ENCODE measurements at places on chromosomes 11 and 22. TPM values are rescaled to one million over a fixed set of nuclear protein-coding genes. Genes with fewer than 3 reads are reported as not detected.

Gene CCDC81
- total RNA-seq, result 1.4 TPM

Gene C22orf31
- total RNA-seq, result not detected

Gene C11orf86
- total RNA-seq, result 1.2 TPM

Gene POU2AF3
- total RNA-seq, result 1.6 TPM

Gene ABCC8
- 2.6 TPM for total RNA-seq

Gene OR1S2
- not detected for total RNA-seq

Gene MUC2
- not detected for total RNA-seq

GRCh38 chr11:119772641-119773415, 43.8 kb upstream of the NECTIN1 start:
- peaks cover 3% of the 10 kb centered on the region for H3K27me3 ChIP-seq
- no peak overlapping the region for H3K27ac ChIP-seq
- H3K4me1 ChIP-seq, result no peaks in the 10 kb centered on the region
- no peaks in the 10 kb centered on the region for H3K36me3 ChIP-seq
- DNase-seq, result no peak

DNA sequence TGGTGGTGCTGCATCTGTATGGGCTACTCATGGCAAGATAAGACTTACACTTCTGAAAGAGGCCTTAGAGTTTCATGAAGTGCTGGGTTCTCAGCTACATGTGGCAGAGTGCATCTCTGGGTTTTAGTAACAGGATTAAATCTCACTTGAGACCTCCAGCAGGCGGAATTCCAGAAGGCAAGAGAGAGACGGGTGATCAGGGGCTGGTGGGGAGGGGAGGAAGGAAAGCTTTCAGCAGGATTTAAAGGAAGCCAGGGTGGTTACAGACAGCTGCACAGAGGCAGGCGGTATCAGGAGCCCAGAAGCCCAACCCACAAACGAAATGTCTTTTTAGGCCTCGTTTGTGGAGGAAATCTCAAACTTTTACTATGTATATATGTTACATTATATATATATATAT, 56.2 kb upstream of the CD82 start:
- no peaks in the 10 kb centered on the region for H3K36me3 ChIP-seq
- H3K4me3 ChIP-seq, result no peak overlapping the region

- H3K4me1 ChIP-seq, result no peaks in the 10 kb centered on the region
- no peak overlapping the region for H3K27ac ChIP-seq
- H3K36me3 ChIP-seq, result no peaks in the 10 kb centered on the region
- H3K27me3 ChIP-seq, result no peaks in the 10 kb centered on the region
Measured at GRCh38 chr11:134079317-134079716, 10.4 kb downstream of the JAM3 start.

- H3K36me3 ChIP-seq, result peaks cover 25% of the 10 kb centered on the region
- peaks cover 32% of the 10 kb centered on the region for H3K4me1 ChIP-seq
- no peak for DNase-seq
- H3K4me3 ChIP-seq, result peak overlapping the region; percentile 86
Measured at GRCh38 chr11:62601122-62601371, 618 bp downstream of the MTA2 start.

GRCh38 chr11:68049509-68050370, 10.9 kb downstream of the TCIRG1 start:
- peaks cover 4% of the 10 kb centered on the region for H3K36me3 ChIP-seq
- no peak for DNase-seq
- peaks cover 4% of the 10 kb centered on the region for H3K4me1 ChIP-seq
- H3K27me3 ChIP-seq, result no peaks in the 10 kb centered on the region

GRCh38 chr11:14070896-14071295, 108.4 kb downstream of the SPON1 start:
- no peaks in the 10 kb centered on the region for H3K27me3 ChIP-seq
- H3K4me3 ChIP-seq, result no peak overlapping the region
- no peaks in the 10 kb centered on the region for H3K36me3 ChIP-seq
- H3K4me1 ChIP-seq, result no peaks in the 10 kb centered on the region
- H3K27ac ChIP-seq, result no peak overlapping the region

- no peak overlapping the region for H3K4me3 ChIP-seq
- H3K4me1 ChIP-seq, result peaks cover 11% of the 10 kb centered on the region
- H3K27ac ChIP-seq, result no peak overlapping the region
- no peaks in the 10 kb centered on the region for H3K27me3 ChIP-seq
Measured at GRCh38 chr22:47095395-47096122, 333.1 kb downstream of the TBC1D22A start.

DNA sequence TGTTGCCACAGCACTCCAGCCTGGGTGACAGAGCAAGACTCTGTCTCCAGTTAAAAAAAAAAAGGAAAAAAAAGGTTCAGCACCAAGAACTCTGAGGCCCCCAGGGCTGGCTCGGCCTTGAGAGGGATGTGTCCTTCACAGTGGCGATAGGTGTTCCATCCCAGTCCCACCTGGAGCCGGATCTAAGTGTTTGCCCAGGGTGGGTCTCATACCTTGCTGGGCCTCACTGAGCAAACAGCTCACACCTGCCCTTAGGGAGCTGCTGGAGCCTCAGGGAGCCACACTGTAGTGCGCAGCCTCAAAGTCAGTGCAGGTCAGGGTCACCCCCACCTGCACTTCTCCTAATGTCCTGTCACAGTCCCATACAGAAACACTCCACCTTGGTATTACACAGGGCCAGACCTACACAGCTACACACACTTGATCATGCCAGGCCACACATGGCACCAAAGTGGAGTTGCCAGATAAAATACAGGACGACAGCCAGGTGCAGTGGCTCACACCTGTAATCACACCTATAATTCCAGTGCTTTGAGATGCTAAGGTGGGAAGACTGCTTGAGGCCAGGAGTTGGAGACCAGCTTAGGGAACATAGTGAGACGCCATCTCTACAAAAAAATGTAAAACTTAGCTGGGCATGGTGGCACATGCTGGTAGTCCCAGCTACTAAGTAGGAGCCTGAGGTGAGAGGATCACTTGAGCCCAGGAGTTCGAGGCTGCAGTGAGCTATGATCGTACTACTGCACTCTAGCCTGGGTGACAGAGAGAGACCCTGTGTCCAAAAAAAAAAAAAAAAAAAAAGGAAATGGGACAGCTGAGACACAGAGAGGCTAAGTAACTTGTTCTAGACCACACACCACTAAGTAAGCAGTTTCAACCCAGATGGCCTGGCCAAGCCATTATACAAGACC, 7.3 kb downstream of the STARD10 start:
- no peaks in the 10 kb centered on the region for H3K36me3 ChIP-seq
- no peak overlapping the region for H3K27ac ChIP-seq
- DNase-seq, result no peak
- H3K27me3 ChIP-seq, result no peaks in the 10 kb centered on the region
- H3K4me3 ChIP-seq, result no peak overlapping the region

- no peak overlapping the region for H3K4me3 ChIP-seq
- no peaks in the 10 kb centered on the region for H3K27me3 ChIP-seq
- no peak for DNase-seq
- no peak overlapping the region for H3K27ac ChIP-seq
- no peaks in the 10 kb centered on the region for H3K36me3 ChIP-seq
Measured at GRCh38 chr11:14018441-14018840, 55.9 kb downstream of the SPON1 start.

- no peak overlapping the region for H3K4me3 ChIP-seq
- H3K36me3 ChIP-seq, result no peaks in the 10 kb centered on the region
- H3K27me3 ChIP-seq, result no peaks in the 10 kb centered on the region
- no peak for DNase-seq
- no peak overlapping the region for H3K27ac ChIP-seq
Measured at GRCh38 chr11:11422411-11423128, 69.5 kb upstream of the CSNK2A3 start.

- no peaks in the 10 kb centered on the region for H3K36me3 ChIP-seq
- H3K27me3 ChIP-seq, result no peaks in the 10 kb centered on the region
- peaks cover 8% of the 10 kb centered on the region for H3K4me1 ChIP-seq
- H3K4me3 ChIP-seq, result no peak overlapping the region
Measured at GRCh38 chr22:46829117-46829891, 66.9 kb downstream of the TBC1D22A start.

- no peaks in the 10 kb centered on the region for H3K27me3 ChIP-seq
- DNase-seq, result no peak
- no peaks in the 10 kb centered on the region for H3K4me1 ChIP-seq
- no peaks in the 10 kb centered on the region for H3K36me3 ChIP-seq
- H3K4me3 ChIP-seq, result no peak overlapping the region
- no peak overlapping the region for H3K27ac ChIP-seq
Measured at GRCh38 chr11:69065147-69065710, 16.5 kb downstream of the TPCN2 start.

GRCh38 chr11:71070490-71071453, 181.6 kb downstream of the SHANK2 start:
- no peak for DNase-seq
- no peak overlapping the region for H3K4me3 ChIP-seq
- no peaks in the 10 kb centered on the region for H3K4me1 ChIP-seq
- no peak overlapping the region for H3K27ac ChIP-seq

DNA sequence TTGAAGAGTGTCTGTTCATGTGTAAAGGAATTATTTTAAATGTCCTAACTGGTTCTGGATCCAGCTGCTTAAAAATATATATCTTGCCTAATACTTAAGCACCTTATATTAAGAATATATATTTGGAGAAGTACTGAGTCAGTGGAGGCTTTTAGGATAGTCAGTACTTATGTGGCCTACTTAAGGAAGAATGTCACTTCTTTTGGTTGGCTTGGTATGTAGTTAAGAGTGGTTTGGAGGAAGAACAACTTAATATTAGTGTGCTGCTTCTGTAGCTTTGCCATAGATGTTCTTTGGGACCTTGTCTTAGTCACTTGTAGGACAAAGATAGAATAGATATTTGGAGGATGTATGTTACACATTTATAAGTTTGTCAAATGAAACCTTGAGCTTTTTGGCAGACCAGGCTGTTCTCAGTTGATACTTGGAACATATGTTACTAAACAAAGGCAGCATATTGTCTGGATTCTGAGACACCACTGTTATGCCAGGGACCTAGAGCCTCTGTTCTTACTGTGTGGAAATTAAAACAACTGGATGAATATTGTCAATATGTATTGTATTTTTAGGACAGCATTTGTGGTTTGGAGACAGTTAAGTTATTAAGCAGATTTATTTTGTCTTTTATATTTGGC, 4.9 kb downstream of the HIPK3 start:
- H3K36me3 ChIP-seq, result no peaks in the 10 kb centered on the region
- H3K4me3 ChIP-seq, result no peak overlapping the region
- no peaks in the 10 kb centered on the region for H3K4me1 ChIP-seq
- no peaks in the 10 kb centered on the region for H3K27me3 ChIP-seq
- DNase-seq, result no peak
